Panc1 (cell line): ENCODE measurements at places on chromosomes 11 and 22. TPM values are rescaled to one million over a fixed set of nuclear protein-coding genes. Genes with fewer than 3 reads are reported as not detected.

GRCh38 chr11:93852242-93852641 is 1.8 kb upstream of the VSTM5 start:
- no peak for DNase-seq

GRCh38 chr11:122393209-122393860 is 262.2 kb upstream of the UBASH3B start:
- no peak for DNase-seq

DNA sequence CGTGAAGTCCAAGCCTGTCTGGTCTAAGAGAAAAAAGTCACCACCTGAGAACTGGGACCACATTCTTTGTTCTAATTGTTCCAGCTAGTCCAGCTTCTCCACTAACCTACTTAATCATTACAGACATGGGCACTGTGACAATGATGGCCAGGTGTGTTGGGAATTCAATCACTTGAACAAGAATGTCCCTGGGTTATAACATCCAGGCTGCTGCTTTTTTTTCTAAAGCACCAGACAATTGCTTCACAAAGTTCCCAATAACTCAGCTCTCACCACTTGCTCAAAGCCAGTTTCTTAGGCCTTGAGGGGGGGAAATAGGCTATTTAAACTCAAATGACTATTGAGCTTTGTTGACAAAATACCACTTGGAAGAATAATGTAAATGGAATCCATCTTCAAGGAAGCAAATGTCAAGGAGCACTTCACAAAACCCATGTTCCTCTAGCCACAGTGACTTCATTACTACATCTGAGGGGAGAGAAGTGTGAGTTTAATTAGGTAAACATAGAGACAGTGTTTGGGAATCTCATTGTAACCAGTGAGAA is 80.3 kb downstream of the ME3 start:
- DNase-seq, result no peak

DNA sequence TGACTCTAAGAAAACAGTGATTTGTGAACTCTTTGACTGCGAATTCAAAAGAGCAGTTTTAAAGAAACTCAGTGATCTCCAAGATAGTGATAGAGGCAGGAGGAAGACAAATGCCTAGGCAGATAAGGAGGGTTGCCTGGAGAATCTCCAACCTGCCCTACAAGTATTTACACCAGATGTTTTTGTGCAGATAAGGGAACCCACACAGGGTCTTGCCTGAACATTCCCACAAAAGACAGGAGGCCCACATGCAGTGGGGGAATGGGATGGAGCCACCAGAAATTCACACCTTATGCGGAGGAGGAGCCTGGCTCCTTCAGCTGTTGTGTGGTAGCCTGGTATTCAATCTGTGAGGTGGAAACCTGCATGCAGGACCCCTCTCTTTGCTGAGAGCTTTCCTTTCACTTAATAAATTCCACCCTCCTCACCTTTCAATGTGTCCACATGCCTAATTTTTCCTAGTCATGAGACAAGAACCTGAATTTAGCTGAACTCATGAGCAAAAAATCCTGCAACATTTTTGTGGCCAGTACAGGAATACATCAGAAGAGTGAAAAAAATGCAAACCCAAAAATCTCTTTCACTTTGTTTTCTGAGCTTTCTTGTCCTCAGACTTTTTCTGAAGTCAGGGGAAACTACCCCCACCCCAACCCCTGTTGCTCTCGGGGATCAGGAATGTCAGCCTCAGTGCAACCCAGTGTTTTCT is 8.1 kb upstream of the GLYAT start:
- no peak for DNase-seq

DNA sequence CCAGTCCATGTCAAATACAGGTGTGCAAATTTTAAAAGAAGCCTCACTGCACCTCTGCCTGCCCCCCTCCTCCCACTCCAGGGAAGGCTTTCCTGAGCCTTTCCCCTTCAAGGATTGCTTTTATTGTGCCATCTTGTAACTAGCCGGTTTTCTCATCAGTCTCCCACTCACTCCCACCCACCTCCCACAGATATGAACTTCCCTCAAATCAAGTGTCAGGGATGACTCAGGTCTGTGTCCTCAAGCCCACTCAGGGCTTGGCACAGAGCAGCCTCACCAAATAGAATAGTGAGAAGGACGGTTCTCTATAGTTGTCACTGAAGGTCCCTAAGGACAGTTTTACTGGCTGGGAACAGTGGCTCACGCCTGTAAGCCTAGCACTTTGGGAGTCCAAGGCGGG is 43.0 kb downstream of the THAP12 start:
- no peak for DNase-seq

DNA sequence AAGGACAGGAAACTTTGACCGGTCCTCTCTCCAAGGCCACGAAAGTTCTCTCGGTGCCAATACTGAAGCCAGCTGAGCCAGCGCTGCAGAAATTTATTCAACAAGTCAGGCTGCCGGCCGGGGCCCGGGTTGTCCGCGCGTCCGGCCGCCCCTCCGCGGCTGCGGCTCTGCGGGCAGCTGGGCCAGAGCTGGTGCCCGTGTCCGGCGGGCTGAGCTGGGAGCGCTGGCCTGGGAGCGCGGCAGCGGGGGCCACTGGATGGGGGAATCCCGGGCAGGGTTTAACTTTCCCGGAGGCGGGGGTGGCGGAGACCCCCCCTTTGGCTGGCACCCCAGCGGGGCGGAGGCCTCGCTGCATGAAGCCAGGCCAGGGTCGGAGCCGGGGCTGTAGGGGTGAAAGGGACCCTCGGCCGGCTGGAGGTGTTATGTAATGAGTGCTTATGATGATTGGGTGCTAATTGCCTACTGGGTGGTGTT is 12.3 kb upstream of the CACNA1I start:
- DNase-seq, result no peak

DNA sequence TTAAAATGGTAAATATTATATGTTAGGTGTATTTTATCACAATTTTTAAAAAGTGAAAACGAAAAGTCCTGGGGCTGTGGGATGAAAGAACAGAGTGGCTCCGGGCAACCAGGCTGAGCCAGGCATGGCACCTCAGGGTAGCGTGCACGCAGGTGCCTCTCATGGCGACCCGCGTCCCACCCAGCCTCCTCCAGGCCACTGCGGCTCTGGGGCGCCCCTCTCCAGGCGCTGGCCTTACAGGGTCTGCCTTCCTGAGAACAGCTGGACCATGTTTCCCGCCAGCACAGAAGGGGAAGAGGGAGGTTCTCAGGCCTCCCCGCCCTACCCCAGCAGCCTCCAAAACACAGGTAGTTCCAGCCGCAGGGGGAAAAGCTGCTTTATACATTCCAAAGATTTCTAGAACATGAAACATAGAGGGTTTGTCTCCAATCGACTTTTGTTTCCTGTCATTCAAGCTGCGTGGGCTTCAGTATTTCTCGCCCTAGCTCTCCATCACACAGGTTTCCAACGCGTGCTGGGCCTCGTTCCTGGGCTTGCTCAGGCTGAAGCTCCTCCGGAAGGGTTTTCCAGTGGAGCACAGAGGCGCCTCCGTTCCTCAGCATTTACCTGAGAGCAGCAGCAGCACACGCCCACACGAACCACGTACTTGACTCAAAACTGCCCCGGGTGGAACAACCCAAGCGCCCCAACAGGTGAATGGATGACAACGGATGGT is 10.5 kb downstream of the EHD1 start:
- no peak for DNase-seq

- DNase-seq, result no peak
These were observed 1354.4 kb downstream of the TBC1D22A start for GRCh38 chr22:48116871-48117270.

DNA sequence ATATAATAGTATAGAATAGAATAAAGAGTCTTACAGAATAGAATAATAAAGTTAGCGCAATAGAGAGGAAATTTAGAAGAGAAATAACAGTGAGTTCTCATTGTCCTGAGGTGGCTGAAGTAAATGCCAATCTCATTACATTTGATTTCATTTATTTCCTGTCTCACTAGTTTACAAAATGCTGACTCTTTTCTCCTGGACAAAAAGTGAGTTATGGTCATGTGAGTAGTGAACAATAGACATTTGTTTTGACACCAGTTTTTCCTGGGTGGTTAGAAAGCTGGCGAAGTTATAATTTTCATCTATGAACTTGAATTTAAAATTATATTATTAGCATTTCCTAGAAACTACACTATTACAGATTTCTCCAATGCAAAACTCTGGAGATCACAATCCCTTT is 143.7 kb downstream of the TYR start:
- DNase-seq, result no peak

GRCh38 chr11:114845766-114846415 is 167.6 kb downstream of the NXPE2 start:
- DNase-seq, result no peak

- DNase-seq, result no peak
These were observed 60.2 kb downstream of the LRP5 start for GRCh38 chr11:68372625-68373024.

DNA sequence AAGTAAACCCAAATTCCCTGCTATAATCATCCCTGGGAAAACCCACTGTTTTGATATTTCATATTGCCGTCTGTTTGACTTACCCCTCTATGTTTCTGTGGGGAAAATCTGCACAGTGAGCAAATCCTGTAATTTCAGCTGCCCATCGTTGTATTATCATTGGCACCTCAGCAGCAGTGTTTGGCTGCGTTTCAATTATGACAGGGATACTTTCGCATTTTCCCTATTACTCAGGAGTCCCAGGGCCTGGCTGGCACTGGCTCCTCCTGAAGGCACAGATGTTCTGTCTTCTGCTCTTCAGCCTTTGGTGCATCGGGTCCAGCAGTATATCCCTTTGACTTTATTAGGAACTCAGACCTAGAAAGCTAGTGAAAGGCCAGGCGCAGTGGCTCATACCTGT is 12.2 kb upstream of the MMP12 start:
- DNase-seq, result no peak

GRCh38 chr11:113723787-113724186 is 17.7 kb upstream of the TMPRSS5 start:
- no peak for DNase-seq

DNA sequence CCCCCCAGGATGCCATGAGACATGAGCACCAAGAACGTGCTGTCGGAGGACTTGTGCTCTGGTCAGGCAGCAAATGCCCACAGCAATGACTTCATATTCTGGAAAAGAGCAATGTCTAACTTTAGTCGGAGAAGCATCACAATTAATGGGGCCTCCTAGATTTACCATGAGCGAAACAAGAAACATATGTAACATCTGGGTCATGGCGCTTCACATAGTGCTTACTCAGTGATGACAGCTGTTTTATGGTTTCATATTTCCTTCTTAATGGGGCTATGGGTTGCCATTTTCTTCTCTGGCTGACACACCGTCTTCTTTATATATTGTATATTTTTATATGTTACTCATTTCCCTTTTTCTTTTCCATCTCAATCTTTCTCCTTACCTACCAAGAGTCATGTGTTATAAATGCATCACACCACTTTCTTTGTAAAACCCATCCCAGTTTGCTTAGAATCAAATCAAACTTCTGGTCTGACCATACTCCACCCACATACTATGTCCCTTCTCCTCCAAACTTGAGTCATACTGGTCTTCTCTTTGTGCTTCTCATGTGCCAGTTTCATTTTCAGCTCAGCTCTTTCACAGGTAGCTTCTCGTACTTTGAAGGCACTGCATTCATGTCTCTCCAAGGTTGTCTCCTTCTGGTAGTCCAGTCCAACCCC is 9.4 kb upstream of the CASP12 start:
- DNase-seq, result no peak

MMP12 gene
- total RNA-seq, result not detected

DEUP1 gene
- total RNA-seq, result not detected

DAGLA gene
- 6.4 TPM for total RNA-seq

GGTLC3 gene
- not detected for total RNA-seq

TEX54 gene
- not detected for total RNA-seq

B4GALNT4 gene
- 122 TPM for total RNA-seq

AQP11 gene
- total RNA-seq, result 2.3 TPM

NDUFV1 gene
- total RNA-seq, result 281 TPM

NPAS4 gene
- 0.08 TPM for total RNA-seq

KDM2A gene
- total RNA-seq, result 112 TPM

KCNJ11 gene
- 0.67 TPM for total RNA-seq
